ENCODE measurements at places on chromosomes 2 and 18.

DNA sequence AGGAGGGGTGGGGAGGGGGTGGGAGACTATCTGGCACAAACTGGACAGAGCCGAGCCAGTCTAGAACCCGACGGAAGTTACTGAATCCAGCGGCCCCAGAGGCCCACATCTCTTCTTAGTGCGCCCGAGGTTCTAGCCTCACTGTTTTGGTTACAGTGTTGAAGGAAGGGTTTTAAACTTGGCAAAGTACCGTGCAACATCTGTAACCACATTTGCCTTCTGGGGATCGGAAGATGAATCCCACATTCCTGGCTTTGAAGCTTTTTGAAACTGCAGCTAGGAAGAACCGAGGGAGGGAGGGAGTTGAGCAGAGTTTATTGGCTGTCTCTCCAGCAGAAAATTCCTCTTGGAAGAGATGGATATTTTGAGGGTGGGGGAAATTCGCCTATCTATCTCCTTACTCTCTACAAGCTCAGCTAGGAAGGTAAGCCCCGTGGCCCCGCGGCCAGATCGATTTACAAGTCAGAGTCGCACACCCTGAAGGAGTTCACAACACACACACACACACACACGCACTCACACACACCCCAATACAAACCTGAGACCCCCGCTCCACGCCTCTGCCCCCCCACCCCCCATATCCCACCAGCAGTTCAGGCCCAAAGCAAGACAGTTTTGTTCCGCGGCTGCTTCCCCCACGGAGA, 1.0 kb downstream of the ACVR1 start:
- DNase-seq, result no peak

DNA sequence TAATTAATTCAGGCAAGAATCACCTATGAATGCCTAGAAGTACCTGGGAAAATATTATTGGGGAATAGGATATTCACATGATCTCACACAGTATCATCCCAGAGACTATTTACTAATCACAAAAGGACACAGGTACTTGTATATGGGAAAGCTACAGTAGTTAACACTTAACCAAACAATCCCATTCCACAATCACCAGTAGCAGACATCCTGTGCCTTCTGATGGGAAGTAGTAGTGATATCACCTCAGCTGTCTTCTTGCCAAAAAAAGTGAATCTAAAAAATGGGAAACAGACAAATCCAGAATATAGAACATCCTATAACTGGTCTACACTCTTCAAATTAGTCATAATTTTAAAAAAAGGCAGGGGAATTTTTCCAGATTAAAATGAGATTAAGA, 75.6 kb upstream of the CCDC150 start:
- DNase-seq, result no peak

DNA sequence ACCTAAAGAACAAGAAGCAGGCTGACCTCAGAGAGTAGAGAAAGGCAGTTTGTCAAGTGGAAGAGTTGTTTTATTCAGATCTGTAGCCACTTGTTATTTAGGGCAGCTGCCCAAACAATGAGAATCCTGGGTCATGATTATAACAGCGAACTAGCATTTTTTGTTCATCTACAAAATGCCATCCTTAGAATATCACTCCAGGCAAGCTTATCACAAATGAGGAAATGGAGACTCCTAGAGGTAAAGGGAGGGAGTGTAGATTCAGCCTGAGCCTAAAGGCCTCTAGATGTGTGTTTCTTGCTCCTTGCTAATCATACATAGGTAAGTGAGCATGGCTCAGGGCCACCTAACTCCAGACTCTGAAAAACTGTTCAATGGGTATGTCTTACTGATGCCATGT, 126.1 kb downstream of the HNMT start:
- no peak for DNase-seq

GRCh38 chr2:236745420-236746210, 176.0 kb downstream of the ACKR3 start:
- DNase-seq, result no peak

- no peak for DNase-seq
Observed at GRCh38 chr18:46291149-46291548, 187.0 kb downstream of the HAUS1 start.

GRCh38 chr2:172467382-172467781, 40.0 kb downstream of the ITGA6 start:
- DNase-seq, result no peak

DNA sequence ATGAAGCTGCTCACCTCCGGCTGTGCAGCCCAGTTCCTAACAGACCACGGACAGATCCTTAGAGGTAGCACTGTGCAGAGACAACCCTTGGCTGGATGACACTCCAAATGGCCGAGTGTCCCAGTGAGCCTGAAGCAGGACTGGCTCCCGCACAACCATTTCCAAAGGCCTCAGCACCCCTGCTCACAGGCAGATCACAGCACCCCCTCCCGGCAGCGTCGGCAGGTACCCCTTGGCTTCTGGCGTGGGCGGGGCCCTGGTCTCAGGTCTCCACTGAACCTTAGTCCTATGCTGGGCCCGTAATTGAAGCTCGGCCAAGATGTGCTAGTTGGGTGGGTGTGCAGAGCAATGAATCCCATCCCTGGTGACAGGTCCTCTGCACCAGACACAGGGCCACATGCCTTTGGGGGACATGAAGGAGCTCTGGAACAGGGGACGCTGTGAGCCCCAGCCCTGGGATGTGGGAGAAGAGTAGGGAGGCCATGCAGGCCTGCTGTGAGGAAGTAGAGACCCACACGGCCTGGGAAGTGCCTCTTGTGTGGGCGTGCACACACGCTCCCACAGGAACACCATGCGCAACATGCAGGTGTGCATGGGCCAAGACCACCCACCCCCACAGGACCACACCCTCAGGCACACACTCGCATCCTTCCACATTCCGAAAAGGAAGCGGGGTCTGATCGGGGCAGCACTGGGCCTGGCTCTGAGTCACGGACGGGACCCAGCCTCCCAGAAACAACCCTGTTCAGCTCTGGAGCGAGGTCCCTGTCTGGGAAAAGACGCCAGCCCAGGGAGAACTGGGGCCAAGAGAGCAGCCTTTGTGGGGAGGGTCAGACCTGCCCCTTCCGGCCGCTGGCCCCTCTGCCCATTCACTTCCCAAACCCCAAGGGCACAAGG, 2.8 kb downstream of the DUSP2 start:
- DNase-seq, result peak; percentile 82

- DNase-seq, result no peak
Observed at GRCh38 chr2:165070076-165070475, 114.8 kb upstream of the SLC38A11 start.

DNA sequence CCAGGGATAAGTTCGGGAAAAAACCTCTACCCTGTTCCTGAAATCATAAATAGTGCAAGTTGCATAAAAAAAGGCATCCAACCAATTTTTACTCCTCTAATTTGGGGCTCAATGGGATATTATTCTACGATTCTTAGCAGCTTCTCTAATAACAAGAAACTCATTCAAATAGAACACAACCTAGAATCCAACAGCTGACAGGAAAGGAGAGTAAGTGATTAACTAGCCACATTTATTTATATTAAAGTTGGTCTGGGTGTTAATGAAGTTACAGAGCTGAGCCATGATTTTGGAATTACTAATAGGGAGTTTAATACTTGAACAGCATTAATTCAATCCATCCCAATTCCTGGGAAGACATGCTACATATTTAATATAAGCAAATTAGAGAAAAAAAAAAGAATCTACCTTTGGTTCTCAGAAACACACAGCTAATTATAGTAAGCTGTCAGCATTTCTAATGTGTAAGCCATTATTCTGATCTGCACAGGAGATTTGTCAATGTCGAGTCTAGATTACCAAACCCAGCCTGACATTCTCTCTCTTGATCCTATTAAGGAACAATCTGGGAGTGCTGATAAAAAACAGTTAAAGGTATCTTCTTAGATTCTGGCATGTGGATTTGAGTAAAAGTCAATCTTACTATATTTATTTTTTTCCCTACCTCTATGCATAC, 267.7 kb downstream of the NBAS start:
- DNase-seq, result no peak

Data from activated T-cell treated with anti-CD3 and anti-CD28 coated beads for 48 hours (primary cell).